ENCODE measurements at places on chromosomes 6 and 20. TPM values are rescaled to one million over a fixed set of nuclear protein-coding genes. Genes with fewer than 3 reads are reported as not detected.

The BRD2 gene
- 216 TPM for total RNA-seq

The C2 gene
- total RNA-seq: 0.53 TPM

The ABHD16B gene
- total RNA-seq: not detected

The IGF2R gene
- total RNA-seq: 105 TPM

The DNAH8 gene
- not detected for total RNA-seq

The CCN6 gene
- not detected for total RNA-seq

The RBBP8NL gene
- not detected for total RNA-seq

The PBOV1 gene
- total RNA-seq: not detected

The RBL1 gene
- 27.2 TPM for total RNA-seq

The MUC21 gene
- total RNA-seq: not detected

The EMILIN3 gene
- total RNA-seq: 0.27 TPM

The ADA gene
- total RNA-seq: 33.4 TPM

The TP53TG5 gene
- 0.45 TPM for total RNA-seq

The BPIFB2 gene
- not detected for total RNA-seq

The BPIFB1 gene
- not detected for total RNA-seq

The CTSZ gene
- total RNA-seq: 36.3 TPM

The RGS17 gene
- not detected for total RNA-seq

The TXNDC5 gene
- total RNA-seq: 77.9 TPM

The ZNF341 gene
- total RNA-seq: 7.2 TPM

The GCM1 gene
- total RNA-seq: not detected

The LHFPL5 gene
- total RNA-seq: not detected

The MMS22L gene
- 57.3 TPM for total RNA-seq

The SLC52A3 gene
- not detected for total RNA-seq

The RIPOR2 gene
- 126 TPM for total RNA-seq

The RFX6 gene
- total RNA-seq: not detected

The C20orf141 gene
- not detected for total RNA-seq

The FNDC1 gene
- total RNA-seq: 0.12 TPM

Data from activated naive CD4-positive, alpha-beta T cell treated with anti-CD3 and anti-CD28 coated beads, Interleukin-2, amount 50 U/mL, for 72 hours (primary cell).